ENCODE measurements at places on chromosomes 7 and 10.

DNA sequence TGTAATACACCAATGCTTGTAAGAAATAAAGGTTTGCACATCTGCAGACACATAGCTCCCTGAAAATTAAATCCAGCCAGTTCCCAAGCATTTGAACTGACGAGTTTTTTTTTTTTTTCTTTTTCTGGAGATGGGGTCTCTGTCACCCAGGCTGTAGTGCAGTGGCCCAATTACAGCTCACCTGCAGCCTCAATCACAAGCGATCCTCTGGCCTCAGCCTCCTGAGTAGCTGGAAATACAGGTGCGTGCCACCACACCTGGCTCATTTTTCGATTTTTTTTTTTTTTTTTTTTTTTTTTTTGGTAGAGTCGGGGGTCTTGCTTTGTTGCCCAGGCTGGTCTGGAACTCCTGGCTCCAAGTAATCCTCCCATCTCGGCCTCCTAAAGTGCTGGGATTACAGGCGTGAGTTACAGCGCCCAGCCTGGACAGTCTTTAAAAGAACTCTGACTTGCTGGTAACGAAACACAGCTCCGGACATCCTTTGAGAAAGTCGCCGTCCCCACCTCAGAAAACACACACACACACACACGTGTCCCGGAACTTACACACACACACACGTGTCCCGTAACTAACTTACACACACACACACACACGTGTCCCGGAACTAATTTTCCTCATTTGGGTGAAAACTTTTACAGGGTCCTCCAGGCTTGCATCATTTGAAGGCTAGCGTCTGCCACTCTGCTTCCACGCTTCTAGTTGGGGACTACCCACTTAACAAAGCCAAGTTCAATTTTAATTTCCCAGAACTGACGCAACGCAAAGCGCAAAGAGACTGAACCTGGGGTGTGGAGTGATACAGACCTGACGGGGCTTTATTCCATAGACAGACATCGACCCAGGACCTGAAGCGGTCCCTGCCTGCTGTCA, 18.6 kb downstream of the OCM2 start:
- peak; percentile 45 for DNase-seq
- H3K27me3 ChIP-seq, result no peaks in the 10 kb centered on the region
- peaks cover 5% of the 10 kb centered on the region for H3K4me1 ChIP-seq
- H3K4me3 ChIP-seq, result peak overlapping the region; percentile 86
- no peaks in the 10 kb centered on the region for H3K36me3 ChIP-seq
- H3K27ac ChIP-seq, result 0 out of 2 replicates have a peak overlapping the region, but pooled peaks have one; percentile 11

DNA sequence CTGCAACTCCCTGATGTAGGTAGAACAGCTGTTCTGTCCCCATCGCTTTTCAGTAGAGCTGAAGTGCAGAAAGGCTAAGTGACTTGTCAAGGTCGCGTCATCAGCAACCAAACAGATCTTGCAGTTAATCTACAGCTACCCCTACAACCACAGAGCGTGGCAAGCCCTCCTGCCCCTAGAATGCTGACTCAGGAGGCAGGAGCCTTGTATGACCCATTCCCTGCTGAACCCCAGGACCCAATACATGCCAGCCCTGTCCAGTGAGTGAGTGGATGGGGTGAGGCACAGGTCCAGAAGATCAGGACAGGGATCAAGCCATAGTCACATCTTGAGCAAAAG, 26.6 kb upstream of the GJD4 start:
- H3K4me1 ChIP-seq, result peaks cover 18% of the 10 kb centered on the region
- DNase-seq, result no peak
- no peaks in the 10 kb centered on the region for H3K36me3 ChIP-seq

DNA sequence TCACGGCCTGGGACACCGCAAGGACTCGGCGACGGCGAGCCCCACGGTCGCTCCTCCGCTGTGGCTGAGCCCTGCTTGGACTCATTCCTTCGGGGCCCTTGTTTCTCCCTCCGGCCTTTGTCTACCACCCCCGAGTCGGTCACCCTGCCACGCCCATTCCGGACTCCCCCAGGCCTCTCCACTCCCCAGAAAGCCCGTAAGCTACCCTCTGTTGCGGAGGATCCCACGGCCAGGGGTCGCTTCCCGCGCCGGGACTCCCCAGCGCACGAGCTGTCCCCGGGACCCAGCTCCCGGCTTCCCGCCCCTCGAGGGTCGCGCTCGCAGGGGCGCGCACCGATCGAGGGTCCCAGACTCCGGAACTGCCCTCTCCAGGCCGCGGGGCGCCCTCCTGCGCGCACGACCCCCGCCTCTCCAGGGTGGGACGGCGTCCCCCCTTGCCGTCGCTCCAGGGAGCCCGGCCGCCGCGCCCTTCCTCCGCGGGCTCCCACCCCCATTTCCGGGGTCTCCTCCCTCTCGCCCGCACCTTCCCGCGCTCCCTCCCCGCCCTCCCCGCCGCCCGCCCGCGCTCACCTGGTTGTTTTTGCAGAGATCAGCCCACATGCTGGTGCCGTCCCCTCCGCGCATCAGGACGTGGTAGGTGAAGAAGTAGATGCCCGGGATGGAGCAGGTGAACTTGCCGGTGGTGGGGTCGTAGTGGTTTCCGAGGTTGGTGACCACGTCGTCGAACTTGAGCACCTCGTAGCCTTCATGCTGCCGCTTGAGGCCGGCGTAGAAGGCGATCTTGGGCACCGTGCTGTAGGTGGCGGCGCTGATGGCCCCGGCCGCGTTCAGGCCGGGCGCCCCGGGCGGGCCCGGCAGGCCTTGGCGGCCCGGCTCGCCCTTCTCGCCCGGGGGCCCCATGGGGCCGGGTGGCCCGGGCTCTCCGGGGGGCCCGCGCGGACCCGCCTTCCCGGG, 1.5 kb downstream of the C1QL3 start:
- no peaks in the 10 kb centered on the region for H3K4me1 ChIP-seq
- H3K27ac ChIP-seq, result no peak overlapping the region
- no peaks in the 10 kb centered on the region for H3K36me3 ChIP-seq
- H3K27me3 ChIP-seq, result peaks cover 15% of the 10 kb centered on the region

GRCh38 chr7:158829021-158829341, 328 bp downstream of the ESYT2 start:
- peak; percentile 93 for DNase-seq
- H3K4me1 ChIP-seq, result peaks cover 13% of the 10 kb centered on the region
- H3K4me3 ChIP-seq, result peak overlapping the region; percentile 90
- H3K27ac ChIP-seq, result peak overlapping the region; percentile 96
- H3K36me3 ChIP-seq, result no peaks in the 10 kb centered on the region

- H3K27ac ChIP-seq, result no peak overlapping the region
- H3K36me3 ChIP-seq, result no peaks in the 10 kb centered on the region
- H3K4me1 ChIP-seq, result no peaks in the 10 kb centered on the region
- no peak overlapping the region for H3K4me3 ChIP-seq
Observed at GRCh38 chr10:19421674-19422073, 373.1 kb downstream of the MALRD1 start.

DNA sequence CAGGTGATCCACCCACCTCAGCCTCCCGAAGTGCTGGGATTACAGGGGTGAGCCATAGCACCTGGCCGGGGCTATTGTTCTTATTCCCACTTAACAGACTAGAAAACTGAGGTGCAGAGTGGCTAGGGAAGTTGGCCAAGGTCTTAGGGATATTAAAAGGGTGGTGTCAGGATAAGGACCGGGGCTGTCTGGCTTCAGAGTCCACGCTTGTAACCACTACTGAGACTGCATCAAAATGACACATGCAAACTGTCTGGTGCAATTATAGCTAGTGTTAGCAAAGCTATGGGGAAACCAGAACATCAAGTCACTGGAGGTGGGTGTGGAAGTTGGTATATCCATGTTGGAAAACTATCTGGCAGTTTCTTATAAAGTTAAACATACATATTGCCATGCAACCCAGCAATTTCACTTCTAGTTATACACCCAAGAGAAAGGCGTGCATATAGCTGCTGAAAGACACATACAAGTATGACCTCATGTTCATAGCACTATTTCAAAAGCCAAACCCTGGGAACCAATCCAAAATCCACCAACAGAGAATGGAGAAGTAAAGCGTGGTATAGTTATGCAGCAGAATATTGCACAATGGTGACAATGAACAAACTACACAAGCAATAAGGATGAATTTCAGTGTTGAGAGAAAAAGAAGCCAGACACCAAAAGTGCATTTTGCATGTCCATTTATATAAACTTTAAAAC, 33.9 kb upstream of the EEPD1 start:
- peaks cover 47% of the 10 kb centered on the region for H3K4me1 ChIP-seq
- peak overlapping the region; percentile 76 for H3K27ac ChIP-seq
- peak; percentile 96 for DNase-seq
- H3K36me3 ChIP-seq, result no peaks in the 10 kb centered on the region

GRCh38 chr10:48902096-48902495, 37.5 kb downstream of the LRRC18 start:
- H3K27ac ChIP-seq, result no peak overlapping the region
- H3K27me3 ChIP-seq, result peaks cover 19% of the 10 kb centered on the region
- DNase-seq, result no peak

DNA sequence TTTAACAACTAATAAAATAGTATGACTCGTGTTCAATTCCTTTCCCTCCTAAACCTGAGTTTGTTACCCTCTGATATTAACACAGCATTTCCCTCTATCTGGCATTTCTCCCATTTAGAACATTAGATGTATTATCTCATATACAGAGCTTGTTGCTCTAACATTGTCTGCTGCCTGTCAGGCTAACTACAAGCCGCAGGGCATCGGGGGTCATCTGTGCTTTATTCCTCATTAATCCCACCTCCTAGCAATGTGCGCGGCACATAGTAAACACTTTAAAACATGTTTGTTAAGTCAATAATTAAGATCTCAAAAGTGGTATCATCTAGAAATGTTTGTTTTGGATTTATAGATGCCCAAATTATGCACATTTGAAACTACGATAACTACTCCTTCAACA, 52.9 kb upstream of the NEBL start:
- H3K4me3 ChIP-seq, result no peak overlapping the region
- H3K27ac ChIP-seq, result no peak overlapping the region
- no peaks in the 10 kb centered on the region for H3K36me3 ChIP-seq

GRCh38 chr10:21273400-21273968, 252.0 kb downstream of the SKIDA1 start:
- no peak overlapping the region for H3K27ac ChIP-seq
- no peaks in the 10 kb centered on the region for H3K36me3 ChIP-seq
- H3K4me1 ChIP-seq, result no peaks in the 10 kb centered on the region
- H3K4me3 ChIP-seq, result no peak overlapping the region

DNA sequence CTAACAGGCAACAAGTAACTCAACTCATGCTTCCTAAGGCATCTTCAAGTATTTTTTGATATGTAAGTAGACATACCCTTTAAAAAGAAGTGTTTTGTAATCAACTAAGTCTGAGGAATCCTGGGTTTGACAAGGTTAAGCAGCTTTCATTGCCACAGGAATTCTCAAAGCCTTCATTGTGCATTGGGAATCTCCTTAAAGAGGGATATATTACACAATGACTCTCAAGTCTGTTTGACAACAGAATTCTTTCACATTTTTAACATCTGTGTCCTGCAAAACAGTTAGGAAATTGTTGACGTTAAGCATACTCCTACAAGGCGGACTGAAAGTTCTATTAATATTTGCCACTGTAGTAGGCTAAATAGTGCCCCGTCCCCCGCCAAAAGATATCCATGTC, 71.4 kb downstream of the SGMS1 start:
- peaks cover 44% of the 10 kb centered on the region for H3K4me1 ChIP-seq
- peak; percentile 65 for DNase-seq
- no peak overlapping the region for H3K4me3 ChIP-seq
